ENCODE measurements at places on chromosomes 12 and 14.

DNA sequence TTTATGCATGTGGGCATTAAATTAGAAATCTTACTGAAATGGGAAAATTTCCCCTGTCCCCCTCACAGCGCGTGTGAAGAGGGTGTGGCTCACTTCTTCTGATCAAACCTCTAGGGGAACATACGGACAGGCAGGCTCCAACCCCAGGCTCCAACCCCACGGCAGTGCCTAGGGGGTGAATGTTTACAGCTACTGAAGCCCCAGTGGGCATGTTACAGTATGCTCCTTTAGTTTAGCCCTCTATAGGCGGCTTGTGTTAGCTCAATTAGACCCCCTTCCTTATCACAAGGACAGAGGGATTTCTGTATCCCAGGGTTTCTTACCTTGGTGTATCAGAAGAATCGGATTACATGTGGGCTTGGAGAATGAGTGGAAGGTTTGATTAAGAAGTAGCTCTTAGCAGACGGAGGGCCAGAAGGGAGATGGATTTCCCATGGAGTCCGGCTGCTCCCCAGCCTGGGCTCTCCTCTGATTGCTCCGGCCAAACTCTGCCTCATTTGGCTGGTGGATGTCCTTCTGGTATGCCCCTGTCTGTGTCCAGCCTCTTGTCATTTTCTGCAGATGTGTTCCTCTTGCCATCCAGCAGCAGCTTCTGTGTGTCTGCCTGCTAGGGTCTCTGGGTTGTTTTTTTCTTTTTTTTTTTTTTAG lies 223.7 kb downstream of the TMTC2 start:
- DNase-seq: no peak

DNA sequence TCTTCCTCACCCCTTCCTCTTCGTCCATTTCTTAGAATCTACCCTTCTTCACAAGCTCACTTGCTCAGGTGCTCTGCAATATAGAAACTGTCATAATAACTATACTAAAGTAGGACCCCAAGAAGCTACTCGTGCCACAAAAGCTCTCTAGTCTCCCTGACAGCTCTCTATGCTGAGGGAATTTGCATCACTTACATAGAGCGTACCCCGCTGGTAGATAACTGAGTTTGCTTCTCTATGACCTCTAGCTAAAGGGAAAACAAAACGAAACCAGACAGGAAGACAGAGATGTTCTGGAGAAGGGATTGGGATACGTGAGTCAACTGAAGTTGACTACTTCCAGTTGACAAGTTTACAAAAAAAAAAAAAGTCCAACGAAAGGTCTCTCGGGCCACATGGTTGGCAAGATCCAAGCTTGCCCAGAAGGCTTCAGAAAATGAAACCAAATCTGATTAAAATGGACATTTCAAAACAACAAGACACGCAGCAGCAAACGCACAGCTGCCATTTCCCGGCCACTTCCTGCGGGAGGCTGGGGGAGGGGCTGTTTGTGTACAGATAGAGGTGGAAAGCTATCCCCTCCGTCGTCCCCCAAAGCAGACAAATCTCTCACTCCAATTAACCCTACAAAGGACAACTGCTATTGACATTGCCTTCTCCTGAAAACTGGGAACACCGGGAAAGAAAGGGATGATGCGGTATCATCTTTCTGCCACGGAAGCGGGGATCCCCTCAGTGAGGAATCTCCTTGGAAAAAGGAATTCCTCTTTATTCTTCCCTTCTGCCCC lies 1.3 kb downstream of the BAZ2A start:
- DNase-seq: peak; percentile 84

- no peak for DNase-seq
These were observed 43.2 kb downstream of the MYBPC1 start for GRCh38 chr12:101637936-101638335.

DNA sequence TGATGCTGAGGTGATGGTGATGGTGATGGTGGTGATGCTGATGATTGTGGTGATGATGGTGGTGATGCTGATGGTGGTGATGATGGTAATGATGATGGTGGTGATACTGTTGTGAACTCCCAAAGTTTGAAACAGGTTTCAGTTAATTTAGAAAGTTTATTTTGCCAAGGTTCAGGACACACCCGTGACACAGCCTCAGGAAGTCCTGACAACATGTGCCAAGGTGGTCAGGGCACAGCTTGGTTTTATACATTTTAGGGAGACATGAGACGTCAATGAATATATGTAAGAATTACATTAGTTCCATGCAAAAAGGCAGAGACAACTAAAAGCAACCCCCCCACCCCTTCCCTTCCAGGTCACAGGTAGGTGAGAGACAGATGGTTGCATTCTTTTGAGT lies 112.8 kb upstream of the EVL start:
- DNase-seq: no peak

All from fibroblast of mammary gland (primary cell).